RWPE2 (cell line): ENCODE measurements at places on chromosomes 6 and 20.

GRCh38 chr6:34565722-34566137 lies 9.6 kb upstream of the SPDEF start:
- DNase-seq = no peak

GRCh38 chr6:152975204-152975915 lies 7.5 kb downstream of the FBXO5 start:
- DNase-seq = no peak

GRCh38 chr6:125679651-125680050 lies 69.8 kb upstream of the HEY2 start:
- DNase-seq = no peak

DNA sequence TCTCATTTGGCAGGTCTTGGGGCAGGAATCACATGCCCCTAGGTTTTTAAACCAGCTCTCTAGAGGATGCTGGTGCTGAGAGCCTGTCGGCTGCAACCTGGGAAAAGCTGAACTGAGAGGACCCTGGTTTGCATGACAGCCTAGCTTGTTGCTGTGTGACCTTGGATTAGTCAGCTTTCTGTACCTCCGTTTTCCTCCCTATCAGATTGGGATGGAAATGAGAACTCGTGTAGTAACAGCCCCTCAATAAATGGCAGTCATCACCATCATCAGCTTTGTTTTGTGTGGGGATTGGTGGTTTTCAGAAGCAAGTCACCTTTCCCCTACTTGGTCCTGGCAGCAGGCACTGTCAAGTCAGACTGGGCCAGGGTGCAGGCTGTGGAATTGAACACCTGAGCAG lies 75.2 kb upstream of the MYL9 start:
- no peak for DNase-seq

DNA sequence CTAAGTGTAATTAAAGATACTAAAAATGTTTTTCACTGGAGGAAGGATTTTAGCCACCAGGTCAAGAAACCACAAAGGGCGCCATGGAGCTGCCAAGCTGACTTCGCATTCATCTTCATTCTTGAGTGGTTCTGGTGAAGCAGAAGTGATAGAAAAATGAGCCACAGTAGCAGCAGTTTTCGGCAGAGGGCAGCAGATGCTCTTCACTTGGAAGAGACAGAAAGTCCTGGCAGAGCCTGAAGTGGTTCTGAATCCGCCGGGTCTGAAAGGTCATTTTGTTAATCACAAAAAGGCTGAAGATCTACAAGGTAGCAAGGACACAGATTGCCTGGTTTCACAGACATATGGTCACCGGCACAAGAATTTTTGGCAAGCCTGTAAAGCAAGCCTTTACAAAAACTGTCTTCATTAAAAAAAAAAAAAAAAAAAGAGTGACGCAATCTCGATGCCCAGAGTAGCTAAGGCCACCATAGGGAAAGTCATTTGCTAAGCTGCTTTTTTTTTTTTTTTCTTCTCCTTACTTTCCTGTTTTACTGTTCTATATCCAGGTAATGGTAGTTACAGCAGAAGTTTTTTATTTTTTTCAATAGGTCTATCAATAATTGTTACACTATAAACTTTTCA lies 345.1 kb upstream of the AGPAT4 start:
- no peak for DNase-seq

GRCh38 chr20:9262653-9263194 lies 193.8 kb downstream of the PLCB4 start:
- no peak for DNase-seq

DNA sequence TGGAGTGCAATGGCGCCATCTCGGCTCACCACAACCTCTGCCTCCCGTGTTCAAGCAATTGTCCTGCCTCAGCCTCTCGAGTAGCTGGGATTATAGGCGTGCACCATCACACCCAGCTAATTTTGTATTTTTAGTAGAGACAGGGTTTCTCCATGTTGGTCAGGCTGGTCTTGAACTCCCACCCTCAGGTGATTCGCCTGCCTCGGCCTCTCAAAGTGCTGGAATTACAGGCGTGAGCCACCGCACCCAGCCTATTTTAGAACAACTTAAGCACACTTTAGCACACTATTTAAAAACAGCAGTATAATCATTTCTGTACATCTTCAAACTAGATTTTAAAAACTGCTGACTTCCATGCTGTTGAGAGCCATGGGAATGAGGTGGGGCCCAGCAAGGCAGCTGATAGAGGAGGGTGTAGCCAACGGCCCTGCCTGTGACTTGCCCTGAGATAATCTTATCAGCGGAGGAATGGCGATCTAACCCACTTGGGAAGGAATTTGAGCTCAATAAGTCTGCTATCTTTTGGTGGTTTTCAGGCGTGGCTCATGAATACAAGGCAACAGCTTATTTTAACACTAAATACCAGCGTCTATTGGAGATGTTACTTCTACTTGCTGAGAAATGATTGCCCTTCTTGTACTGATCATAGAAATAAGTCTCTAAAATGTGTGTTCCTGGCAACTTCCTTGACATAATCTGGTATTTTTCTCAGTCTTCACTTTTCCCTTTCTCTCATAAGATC lies 12.1 kb downstream of the ZDHHC14 start:
- no peak for DNase-seq

DNA sequence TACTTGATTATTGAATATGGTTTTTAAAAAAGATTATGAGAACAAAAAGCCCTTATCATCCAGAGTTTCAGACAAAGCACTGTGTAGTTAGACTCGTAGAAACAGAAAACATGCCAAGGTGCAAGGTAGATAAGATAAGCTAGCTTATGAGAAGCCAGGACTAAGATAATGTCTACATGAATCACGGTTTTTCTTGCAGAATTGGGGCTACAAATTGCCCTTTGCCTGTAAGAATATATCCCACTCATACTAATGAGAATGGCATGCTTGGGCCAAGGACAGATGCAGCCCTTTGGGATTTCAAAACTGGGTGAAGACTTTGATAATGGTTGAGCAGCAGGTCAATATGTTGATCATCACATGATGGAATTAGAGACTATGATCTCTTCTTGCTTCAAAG lies 165.3 kb upstream of the PREP start:
- no peak for DNase-seq

- DNase-seq = no peak
These were observed 374.9 kb upstream of the JAG1 start for GRCh38 chr20:11048739-11049138.

- no peak for DNase-seq
These were observed 18.4 kb upstream of the LAMA4 start for GRCh38 chr6:112272799-112273198.

DNA sequence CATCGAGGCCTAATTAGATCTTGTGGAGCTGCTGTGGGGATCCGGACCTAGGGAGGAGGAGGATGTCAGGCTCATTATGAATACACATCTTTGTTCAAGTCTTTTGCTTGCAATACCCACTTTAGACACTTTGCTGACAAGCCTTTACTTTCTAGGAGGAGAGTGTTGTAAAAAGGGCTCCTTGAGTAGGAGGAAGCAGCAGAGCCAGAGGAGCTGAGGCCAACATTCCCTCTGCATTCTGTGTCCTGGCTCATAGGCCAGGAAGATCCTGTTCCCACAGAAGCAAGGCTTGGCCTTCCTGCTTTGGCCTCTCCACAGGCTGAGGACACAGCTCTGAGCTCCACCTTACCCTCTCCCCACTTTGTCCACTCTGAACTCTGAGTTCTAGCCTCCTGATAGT lies 67.1 kb downstream of the TPD52L1 start:
- DNase-seq = no peak

DNA sequence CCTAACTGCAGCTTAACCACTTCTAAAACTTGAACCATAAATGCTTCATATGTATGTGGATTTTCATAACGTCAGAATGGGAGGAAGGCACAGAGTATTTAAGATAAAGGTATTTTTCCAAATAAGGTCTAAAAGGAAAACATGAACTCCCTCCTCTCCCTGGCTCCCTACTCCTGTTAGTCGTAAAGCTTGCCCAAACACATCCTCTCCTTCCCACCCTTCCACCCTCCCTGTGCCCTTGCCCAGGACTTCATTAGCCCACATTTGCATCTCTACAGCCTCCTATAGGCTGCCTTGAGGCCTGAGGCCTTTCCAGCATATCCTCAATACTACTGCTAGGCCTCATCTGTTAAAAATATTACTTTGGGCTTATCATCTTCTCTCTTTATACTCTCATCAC lies 17.1 kb upstream of the SMIM13 start:
- DNase-seq = no peak

GRCh38 chr6:168400037-168400436 lies 40.9 kb upstream of the SMOC2 start:
- no peak for DNase-seq

GRCh38 chr6:3825331-3825831 lies 23.8 kb upstream of the FAM50B start:
- DNase-seq = no peak

DNA sequence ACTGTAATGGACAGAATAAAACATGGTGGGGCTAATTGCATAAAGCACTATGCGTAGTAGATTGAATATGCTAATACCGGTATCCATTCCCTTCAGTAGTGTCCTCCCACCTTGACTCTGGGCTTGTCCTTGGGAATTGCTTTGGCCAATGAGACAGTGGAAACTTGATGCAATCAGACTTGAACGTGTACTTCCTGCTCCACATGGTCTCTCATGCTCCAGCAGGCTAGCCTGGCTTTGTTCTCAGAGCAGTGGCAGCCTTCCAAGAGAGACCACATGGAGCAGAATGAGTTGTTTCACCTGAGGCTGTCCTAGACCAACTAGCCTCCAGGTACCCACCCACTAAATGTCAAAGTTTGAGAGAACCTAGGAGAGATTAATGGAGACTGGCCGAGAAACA lies 37.0 kb upstream of the BTBD3 start:
- no peak for DNase-seq

GRCh38 chr20:15656124-15656523 lies 917.1 kb downstream of the KIF16B start:
- no peak for DNase-seq

DNA sequence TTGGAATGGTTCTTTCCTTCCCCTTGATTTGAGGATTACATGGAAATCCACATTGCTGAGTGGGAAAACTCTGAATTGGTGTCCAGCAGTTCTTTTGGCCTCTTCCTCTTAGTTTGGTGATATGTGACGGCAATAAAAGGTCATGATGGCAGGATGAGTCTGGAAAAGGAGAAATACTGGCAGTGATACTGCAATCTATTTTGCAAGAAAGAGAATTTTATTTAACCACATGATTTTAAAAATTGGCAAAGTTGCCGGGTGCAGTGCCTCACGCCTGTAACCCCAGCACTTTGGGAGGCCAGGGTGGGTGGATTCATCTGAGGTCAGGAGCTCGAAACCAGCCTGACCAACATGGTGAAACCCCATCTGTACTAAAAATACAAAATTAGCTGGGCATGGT lies 73.1 kb downstream of the ADTRP start:
- no peak for DNase-seq

GRCh38 chr20:19205981-19206396 lies 6.5 kb upstream of the SLC24A3 start:
- no peak for DNase-seq

DNA sequence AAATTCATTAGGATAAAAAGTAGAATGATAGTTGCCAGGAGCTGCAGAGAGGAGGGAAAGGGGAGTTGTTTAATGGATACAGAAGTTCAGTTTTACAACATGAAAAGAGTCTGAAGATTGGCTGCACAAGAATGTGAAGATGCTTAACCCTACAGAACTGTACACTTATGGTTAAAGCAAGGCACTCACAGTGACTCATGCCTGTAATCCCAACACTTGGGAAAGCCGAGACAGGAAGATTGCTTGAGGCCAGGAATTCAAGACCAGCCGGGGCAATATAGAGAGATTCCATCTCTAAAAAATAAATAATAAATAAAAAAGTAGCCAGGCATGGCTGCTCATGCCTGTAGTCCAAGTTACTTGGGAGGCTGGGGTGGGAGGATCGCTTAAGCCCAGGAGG lies 174.0 kb downstream of the TASP1 start:
- DNase-seq = no peak

- no peak for DNase-seq
These were observed 14.9 kb upstream of the MATN4 start for GRCh38 chr20:45322952-45323383.

DNA sequence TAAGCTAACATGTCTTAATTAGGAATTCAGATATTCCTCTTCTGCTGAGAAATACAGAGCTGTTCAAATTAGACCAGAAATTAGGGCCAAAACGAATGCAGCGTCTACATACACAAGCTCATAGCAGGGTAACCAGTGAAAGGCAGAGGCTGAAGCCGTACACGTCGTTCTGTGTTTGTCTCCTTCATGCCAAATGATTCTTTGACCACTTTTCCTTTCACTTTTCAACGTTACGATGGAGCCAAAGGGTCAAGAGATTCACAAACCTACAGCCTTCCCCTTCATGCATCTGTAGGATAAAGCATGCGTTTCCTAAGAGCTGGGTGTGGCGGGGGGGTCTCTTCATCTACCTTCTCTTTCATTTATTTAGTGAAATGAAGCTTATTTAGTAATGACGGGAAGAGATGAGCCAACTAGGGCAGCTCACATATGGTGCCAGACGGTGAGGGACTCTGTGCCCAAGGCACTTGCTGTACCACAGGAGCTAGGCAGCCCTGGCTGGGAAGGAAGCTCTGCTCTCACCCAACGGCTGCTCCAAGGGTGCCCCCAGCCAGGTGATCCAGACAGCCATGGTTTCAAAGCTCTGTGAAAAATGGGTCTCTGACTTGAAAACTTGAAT lies 178.0 kb downstream of the ATXN1 start:
- no peak for DNase-seq

- no peak for DNase-seq
These were observed 76.8 kb upstream of the PIM1 start for GRCh38 chr6:37092923-37093727.

DNA sequence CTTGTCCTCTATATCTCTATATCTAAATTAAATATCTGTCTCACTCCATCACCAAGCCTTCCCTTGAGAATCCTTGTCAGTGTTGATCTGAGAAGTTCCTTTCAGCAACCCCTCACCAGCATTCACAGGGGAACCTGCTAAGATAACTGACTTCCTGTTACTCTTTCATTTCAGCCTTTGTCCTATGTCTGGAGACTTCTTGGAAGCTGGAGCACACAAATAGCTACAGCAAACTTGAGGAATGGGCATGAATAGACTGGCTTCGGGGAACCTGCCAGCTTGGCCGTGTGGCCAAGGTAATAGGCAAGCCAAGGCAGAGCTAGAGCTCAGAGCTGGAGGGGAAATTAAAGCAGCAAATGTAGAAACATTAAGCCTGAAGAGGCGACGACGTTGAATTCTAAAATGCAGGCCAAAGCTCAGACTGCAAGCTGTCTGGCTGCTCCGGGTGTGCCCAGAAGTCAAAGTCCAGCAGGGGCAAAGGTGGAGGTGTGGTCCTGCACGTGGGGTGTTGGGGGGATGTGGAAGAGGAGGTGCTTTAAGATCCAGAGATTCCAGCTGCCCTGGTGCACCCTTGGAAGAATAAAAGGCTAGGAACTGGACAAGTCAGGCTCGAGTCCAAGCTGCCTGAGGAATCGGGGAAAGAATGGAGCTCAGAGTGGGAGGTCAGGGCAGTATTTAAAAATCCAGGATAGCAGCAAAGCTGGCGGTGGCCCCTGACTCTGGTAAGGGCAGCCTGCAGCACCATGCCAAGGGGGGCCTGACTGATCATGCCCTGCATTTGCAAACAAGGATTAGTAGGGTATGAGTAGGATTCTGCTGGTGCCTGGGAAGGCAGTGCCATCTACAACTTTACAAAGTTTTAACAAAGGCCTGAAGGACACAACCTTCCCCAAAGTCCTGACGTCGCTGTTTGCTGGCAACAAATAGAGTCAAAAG lies 185.0 kb upstream of the SGK1 start:
- DNase-seq = no peak

- DNase-seq = no peak
These were observed 39.6 kb upstream of the AAR2 start for GRCh38 chr20:36196676-36197075.
